Ammon's horn (tissue), 1 donor: ENCODE measurements at places on chromosomes 1 and 21.

DNA sequence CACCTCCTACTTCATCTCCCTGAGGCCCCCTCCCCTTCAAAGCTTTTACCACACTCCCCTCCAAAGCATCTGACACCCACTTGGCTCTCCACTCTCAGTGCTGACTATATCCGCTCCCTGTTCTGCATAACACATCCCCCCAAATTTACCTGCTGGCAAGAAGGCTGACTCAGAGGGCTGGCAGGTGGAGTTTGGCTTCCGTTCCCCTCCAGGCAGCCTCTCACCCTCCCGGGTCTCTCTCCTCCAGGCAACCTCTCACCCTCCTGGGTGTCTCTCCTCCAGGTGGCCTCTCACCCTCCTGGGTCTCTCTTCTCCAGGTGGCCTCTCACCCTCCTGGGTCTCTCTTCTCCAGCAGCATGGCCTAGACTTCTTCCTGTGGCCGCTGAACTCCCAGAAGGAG is 562.1 kb downstream of the NPHP4 start:
- DNase-seq = no peak

GRCh38 chr1:220819467-220820026 is 32.8 kb downstream of the MTARC1 start:
- no peak for DNase-seq

DNA sequence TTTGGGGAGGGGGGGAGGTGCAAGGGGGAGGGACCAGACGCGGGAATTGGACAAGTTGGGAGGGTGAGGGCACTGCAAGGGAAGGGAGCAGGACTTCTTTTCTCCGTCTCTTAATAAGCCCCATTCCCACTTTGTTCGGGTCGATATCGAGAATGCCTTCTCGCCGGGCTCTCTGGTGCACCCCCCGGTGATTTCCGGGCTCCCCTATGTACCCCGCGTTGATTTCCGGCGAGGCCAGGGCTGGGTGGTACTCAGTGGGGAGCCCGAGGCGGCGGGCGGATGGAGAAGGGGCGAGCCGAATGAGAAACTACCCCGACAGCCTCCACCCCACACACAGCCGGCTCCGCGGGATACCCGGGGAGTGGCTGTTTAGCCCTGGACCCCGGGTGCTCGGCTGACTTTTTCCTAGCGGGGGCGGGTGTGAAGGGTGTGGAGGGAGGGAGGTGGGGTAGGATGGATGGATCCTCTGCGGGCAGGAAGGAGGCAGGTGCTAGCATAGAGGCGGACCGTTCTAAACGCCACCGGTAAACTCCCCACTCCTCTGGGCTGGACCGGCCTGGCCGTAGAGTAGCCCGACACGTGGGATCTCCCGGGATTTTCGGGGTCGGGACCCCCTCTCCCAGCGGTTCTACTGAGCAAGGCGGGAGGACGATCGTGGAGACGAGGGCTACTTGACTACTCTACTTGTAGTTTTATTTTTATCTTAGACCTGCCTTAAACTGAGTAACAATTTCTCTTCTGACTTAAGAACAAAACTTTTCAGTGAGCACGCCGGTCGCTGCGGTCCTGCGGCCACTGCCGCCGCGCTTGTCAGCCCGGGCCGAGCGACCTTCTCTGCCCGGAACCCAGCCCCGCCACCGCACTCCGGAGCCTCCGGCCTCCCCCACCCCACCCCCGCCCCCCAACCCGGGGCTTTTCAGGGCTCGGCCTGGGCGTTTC is 1.0 kb downstream of the RNF220 start:
- DNase-seq = no peak

- no peak for DNase-seq
Measured at GRCh38 chr21:36338975-36339374, 19.0 kb downstream of the MORC3 start.

- DNase-seq = peak; percentile 87
Measured at GRCh38 chr1:149962039-149962647, 25.5 kb upstream of the MTMR11 start.

DNA sequence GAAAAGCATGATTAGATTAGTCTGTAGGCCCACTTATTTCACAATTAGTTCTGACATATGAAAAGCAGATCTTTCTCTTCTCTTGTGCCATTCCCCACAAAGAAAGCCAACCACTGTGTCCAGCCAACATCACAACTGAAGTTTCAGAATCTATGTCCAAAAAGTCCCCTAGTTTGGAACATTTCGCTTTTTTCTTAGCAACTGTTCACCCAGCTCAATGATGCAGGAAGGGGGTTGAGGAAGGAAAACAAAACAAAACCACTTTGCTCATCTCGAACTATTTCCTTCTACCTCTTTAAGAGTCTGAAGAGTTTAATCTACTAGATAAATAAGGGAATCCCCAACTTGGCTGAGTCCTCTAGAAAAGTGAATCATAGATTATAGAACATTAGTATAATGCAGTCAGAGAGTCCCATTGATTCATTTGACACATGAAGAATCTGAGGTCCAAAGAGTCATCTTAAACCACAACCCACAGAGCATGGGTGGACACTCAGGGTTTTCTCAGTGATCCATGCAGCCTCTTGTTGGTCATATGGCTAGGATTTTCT is 159.3 kb upstream of the SGIP1 start:
- peak; percentile 53 for DNase-seq

- DNase-seq = peak; percentile 72
Measured at GRCh38 chr1:156813750-156814570, 2.7 kb downstream of the SH2D2A start.

DNA sequence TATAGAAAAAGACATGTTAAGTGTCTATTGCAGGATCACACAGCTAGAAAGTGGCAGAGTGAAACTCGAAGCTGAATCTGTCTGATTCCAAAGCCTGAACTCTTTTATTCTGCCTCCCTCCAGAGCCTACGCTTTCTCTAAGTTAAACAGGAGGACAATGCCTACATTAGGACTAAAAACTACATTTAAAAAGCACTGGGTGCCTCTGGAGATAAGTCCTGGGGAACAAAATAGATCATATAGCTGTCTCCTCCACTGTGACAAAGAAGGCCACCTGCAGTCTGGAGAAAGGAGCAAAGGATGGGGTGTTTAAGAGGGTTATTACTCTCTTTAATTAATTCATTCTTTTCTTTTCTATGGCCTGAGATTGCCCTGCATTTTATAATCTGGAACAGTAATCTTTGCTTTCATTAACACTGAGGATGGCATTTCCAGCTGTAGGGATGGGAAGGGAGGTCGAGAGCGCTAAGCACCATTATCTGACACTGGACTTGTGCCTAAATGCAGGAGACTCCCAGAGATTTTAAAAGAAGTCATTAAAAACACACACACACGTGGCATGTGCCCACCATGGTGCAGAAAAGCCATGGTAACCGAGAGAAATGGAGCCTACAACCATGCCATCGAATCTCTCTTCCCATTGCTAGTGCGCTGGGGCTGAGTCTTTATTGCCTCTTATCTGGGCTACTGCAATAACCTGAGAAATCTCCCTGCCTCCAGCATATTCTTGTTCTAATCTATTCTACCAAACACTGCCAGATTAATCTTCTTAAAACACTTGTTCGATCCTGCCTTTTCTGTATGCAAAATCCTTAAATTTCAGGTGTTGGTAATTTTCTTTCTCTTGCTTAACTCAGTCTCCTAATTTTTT is 92.2 kb downstream of the PLXNA2 start:
- DNase-seq = no peak

- DNase-seq = peak; percentile 7
Measured at GRCh38 chr1:38992412-38993111, 1.5 kb downstream of the AKIRIN1 start.

DNA sequence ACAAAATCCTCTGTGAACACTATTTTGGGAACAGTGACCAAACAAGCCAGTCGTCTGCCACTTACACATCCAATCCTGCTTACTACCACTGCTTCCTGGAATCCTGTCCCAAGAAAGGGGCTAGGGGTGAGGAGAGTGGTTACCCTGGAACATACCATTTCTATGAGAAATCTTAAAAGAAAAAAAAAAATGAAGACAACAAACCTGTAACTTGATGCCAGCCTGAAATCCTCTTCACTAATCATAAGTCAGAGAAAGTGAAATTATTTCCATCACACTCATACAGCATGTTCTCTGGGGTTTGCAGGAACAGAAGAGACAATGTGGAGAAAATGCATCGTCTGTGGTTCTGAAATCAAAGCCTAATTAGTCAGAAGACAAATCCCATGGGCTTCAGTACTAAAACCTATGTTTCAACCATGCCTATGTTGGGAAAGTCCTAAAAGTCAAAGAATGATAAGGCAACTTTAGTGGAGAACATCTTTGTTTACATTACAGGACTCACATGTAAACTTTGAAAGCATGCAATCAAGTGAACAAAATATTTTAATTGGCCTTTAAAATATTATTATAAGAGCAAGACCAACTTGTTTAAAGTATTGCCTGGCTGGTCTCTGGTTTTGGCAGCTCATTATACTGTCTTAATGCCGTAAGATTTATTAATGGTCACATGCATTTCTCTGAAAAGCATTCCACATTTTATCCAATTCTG is 220.7 kb downstream of the LTN1 start:
- DNase-seq = no peak

GRCh38 chr1:107991371-107992066 is 26.5 kb upstream of the VAV3 start:
- peak; percentile 32 for DNase-seq

GRCh38 chr1:169059421-169059820 is 47.1 kb upstream of the ATP1B1 start:
- no peak for DNase-seq

- no peak for DNase-seq
Measured at GRCh38 chr1:207058252-207058651, 5.2 kb downstream of the PFKFB2 start.

DNA sequence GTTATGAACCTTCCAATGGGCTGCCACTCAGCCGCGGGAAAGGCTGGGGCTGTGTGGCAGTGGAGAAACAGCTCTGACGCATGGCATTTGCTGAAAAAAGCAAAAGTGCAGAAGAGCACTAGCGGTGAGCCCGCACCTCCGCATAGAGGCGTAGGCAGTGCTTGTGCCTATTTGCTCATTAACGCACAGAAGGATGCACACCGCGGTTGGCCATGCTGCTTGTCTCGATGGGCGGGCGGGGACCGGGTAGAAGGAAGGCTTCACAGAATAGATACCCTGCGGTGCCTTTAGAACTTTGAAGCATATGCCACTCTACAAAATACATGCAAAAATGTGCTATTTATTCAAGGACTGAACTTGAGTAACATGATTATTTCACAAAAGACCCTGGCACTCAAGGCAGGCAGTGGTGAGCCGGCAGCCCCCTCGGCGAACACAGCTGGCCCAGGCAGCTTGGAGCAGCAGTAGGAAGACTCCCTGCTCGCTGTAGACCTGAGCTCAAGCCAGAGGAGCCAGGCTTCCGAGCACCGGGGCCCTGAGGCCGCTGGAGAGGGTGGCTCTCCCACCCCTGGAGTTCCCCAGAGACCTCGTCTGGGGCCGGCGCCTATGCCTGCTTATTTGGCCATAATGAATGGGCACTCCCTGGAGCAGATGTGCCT is 71.5 kb downstream of the SIK1 start:
- no peak for DNase-seq

- DNase-seq = no peak
Measured at GRCh38 chr1:99647490-99647889, 1.6 kb downstream of the PALMD start.

GRCh38 chr1:150168960-150169601 is 19.4 kb downstream of the PLEKHO1 start:
- peak; percentile 52 for DNase-seq

GRCh38 chr1:47823040-47823808 is 174.0 kb downstream of the TRABD2B start:
- DNase-seq = peak; percentile 25

DNA sequence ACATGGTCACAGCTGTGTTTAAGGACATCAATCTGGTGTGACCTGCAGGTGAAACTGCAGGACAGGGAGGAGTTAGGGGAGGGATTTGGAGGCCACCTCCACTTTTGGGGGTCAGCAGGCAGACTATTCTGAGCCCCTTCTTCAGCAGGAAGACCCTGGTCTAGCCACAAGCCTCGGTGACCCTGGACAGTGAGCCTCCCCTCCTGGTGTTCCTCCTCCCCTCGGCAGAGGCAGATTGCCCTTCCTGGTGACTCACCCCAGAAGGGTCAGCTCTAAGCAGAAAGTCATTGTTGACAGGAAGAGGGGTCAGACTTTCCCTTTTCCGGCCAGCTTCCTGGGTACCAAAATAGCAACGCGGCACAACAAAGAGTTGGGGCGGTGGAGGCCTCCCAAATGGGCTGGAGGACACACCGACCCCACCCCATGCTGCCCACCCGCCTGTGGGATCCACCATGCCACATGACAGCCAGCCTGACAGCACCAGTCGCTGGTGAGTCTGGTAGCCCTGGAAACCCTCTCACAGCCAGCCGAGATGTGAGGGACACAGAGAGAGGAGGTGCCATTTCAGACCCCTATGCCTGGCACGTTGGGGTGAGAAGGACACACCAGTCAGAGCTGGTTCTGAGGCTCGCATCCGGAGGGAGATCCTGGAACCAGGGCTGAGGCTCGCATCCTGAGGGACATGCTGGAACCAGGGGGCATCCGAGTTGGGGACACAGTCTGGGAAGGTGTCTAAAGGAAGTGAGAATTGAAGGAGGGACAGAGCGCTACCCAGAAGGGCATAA is 14.7 kb upstream of the CSF1 start:
- no peak for DNase-seq

DNA sequence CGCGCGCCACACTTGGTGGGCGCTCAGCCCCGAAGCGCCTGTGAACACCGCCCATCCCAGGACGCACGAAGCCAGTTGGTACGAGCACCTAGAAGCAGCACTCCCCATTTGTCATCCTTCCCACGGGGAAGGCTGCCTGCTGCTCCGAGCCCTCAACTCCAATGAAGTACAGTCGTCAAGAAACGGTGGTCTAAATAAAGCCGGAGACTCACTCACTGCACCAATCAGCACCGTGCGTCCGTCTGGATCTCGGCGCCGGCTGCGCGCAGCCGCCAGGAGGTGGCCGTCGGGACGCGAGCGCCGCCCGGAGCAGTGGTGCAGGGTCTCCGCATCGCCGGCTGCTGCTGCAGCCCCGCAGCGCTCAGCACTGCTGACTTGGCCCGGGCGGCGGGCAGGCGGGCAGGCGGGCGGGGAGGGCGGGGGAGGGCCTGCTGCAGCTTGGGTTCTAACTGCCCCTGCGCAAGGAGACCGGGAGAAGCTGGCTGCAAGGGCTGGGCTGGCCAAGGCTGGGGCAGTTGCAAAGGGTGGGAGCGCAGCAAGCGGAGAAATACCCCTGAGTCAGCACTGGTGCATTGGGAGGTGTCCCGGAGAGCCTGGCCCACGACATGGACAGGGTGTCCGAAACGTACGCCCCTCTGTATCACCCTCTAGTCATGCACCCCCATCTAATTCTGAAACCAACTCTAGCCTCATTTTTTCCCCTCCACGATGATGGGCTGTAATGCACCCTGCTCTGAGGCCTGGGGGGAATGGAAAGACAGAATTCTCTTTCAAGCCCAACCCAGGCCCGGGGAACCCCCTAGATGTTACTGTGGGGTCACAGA is 35.8 kb upstream of the H6PD start:
- DNase-seq = no peak

DNA sequence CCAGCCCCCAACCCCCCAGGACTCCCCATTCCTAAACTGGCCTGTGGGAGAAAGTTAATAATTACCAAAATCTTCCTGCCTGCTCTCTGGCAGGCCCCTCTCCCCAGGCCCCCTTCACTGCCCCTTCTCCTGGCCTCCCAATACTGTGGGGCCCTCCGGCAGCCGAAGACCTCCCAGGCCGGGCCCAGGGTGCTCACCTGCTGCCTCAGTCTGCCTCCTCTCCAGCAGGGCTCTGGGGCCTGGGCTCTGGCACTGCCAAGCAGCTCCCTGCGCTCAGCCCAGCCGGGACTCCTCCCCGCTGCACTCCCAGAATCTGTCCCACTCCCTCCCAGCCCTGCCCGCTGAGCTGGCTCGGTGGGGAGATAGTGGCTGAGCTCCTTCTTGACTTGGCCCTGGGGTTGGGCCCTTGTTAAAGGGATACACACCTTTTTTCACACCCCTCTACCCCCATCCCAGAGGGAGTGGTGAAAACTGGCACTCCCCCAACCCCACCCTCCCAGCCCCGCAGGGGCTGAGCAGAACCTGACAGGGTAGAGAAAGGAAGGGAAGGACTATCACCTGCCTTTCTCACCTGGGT is at the start of gene S100A16:
TSS of gene S100A16 (minus strand) at position 383 of the 577 bp plus-strand sequence. CDS start 4,986 bp downstream, outside the sequence.
- DNase-seq = no peak
